Suppressor macrophage treated with lipopolysaccharide for 4 hours (primary cell): ENCODE measurements at places on chromosomes 3 and 15.
A peak's percentile ranks its signal among the peaks of the same experiment; 100 is the strongest.

- DNase-seq = peak; percentile 90
Measured at GRCh38 chr15:59174835-59175831, 31.5 kb upstream of the LDHAL6B start.

DNA sequence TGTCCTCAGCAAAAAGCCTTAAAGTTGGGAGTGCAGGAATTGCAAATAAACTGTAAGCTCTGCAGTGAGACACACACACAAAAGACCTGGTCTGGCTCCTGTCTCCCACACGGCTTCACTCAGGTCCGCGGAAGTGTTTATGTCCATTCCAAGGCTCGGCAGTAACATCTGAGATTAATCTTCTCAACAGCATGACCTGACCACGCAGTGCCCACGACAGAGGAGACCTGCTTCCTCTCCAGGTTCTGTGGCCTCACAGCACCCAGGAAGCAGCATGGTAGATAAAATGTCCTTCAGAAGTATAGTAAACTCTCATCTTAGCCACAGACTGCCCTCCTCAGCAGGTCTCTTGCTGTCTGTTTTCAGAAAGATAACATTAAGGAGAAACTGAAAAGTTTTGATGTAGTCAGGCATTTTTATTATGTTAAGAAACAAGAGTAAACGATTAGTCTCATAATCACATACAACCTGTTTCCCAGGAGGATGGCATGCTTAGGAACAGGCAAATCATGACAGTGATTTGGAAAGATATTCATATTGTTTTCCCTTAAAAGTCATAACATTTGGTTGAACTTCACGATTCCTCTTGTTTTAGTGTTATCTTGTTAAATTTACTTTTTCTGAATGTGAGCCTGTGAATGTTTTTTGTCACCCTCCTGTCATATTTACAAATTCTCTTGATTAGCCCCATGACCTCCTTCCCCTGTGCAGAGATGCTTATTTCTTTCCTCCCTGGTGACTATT lies 34.6 kb downstream of the CD200R1L start:
- no peak for DNase-seq

- DNase-seq = peak; percentile 50
Measured at GRCh38 chr3:36944012-36944640, 728 bp downstream of the TRANK1 start.

- DNase-seq = no peak
Measured at GRCh38 chr15:23518104-23518503, 47.4 kb upstream of the MKRN3 start.

GRCh38 chr3:42608581-42608980 lies 8.1 kb downstream of the NKTR start:
- DNase-seq = no peak

GRCh38 chr15:78454992-78455391 lies 17.0 kb downstream of the IREB2 start:
- DNase-seq = peak; percentile 72

- DNase-seq = no peak
Measured at GRCh38 chr3:32186876-32187275, 51.6 kb upstream of the CMTM8 start.

GRCh38 chr3:30042916-30043555 lies 563.4 kb upstream of the TGFBR2 start:
- DNase-seq = no peak

DNA sequence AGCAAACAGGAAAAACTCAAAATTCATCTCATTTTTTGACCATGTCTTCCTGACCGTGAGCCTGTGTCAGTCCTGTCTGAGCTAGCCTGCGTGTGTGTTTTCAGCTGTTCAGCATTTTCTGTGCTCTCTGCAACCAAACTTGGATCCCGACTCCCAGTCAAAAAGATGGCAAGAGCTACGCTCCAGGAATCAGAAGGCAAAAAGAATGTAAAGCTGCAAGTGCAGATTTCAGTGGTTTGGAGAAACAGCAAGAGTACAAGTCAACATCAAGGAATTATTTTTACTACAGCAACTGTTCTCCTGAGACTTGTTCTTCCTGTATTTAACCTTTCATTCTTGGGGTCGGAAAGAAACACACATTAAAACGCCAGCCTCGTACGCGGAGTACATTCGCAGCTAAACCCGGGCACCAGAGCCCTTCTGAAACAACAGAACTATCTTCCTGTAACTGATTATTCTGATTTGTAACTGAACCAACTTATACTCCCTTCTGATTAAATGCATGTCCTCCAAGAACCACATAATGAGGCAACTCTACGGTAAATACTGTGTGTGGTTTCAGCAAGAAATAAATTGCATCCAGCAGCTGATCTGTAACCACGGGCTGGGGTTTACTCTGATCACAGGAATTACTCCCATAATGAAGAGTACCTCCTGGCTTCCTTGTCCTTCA lies 107.4 kb downstream of the LRIG1 start:
- DNase-seq = no peak

- DNase-seq = no peak
Measured at GRCh38 chr3:191783024-191783423, 322.1 kb downstream of the PYDC2 start.

DNA sequence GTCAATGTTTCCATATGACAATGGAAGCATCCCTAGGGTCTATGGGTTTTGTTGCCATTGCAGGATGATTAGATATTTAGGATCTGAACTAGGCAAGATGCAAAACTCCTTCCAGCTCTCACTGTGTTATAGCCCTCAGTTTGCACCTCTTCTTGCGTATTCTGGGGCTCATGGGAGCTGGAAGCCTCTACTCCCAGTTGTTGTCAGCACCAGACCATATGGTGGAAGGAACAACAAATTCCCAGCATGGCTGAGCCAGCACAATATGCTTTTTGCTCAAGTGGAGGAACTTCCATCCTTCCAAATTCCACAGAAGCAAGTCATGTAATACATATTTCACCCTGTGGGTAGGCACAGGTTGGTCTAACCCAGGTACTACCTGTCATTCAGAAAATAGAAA lies 18.5 kb upstream of the CTXND1 start:
- no peak for DNase-seq

GRCh38 chr15:84772467-84772866 lies 24.1 kb downstream of the ZNF592 start:
- peak; percentile 32 for DNase-seq

GRCh38 chr3:42403737-42404136 lies 6.7 kb downstream of the LYZL4 start:
- DNase-seq = no peak

DNA sequence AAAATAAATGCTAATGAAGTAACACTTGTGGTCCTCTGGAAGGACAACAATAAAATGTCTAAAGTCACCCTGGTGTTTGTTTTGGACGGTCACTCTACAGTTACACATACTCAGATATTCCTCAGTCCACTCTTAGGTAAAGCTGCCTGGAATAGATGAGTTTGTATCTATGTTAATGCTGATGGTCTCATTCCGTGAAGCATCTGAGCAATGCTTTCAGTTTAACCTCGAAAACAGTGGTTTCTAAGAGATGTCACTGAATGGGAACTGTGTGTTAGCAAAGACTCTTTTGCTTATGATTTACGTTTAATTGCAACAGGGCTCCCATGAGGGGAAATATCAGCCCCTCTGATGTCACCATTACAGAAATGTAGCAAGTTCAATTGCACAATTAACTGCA lies 49.1 kb downstream of the FBN1 start:
- DNase-seq = peak; percentile 68

DNA sequence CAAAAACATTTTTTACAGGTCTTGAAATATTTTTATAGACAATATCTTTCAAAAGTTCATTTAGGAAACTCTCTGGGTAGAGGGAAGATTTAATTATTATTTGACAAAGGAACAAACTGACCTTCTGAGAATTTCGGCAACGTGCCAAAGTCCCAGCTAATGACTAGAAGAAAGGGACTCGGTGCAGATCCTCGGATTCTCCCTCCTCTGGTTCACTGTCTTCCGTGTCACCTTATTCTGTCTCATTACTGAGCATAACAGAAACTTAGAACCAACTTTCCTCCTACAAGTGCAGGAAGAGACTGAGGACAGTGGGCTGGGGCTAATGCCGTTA lies 339.1 kb downstream of the MECOM start:
- DNase-seq = no peak

DNA sequence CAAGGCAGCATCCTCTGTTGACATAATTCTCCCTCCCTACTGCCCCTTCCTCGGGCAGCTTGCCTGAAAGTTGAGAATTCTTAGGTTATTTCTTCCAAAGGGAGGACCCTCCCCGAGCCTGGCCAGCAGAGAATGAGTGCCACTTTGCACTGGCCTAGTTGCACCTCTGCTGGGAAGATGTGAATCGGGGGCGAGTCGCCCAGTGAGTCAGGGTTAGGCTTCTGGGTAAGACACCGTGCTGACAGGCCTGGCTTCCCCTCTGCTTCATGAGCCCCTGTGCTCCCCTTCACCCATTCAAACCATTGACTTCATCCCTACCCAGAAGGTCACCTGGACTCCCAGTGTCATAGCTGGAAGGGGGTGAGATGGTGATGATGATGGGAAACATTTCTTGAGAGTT lies 82.3 kb downstream of the AAGAB start:
- DNase-seq = no peak

DNA sequence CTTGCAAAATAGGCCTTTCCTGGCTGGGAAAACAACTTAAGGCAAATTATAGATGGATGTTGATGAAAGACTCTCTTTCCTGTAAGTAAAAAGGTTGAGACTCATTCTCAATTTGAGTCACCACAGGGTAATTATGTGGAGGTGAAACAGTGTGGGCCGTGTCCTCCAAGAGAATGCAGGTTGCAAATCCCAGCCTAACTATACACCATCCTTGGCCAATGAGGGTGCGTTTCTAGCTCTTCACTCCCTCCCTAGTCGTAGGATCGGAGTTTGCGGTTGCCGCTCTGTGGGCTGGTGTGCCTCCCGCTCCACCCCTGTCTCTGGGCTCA lies 259.9 kb downstream of the PLCL2 start:
- DNase-seq = no peak

- peak; percentile 70 for DNase-seq
Measured at GRCh38 chr15:79943820-79944219, 27.2 kb downstream of the BCL2A1 start.

DNA sequence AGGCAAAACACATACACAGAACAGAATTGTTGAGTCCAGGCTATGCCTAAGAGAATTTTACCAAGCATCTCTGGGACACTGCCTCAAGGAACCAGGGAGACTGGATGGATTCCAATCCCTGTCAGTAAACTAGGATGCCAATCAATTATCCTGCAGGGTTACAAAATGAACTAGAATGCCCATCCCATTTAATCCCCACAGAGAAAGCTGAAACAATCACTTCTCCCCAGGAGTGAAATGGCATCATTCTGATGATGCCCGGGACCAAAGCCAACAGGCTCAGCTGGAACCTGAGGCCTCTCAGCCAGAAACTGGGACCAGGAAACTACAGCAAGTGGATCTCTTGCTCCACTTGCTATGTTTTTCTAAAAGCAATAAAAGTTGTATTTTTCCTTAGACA lies 130.0 kb upstream of the TJP1 start:
- DNase-seq = no peak

GRCh38 chr15:45454814-45455213 lies 67.7 kb downstream of the SLC30A4 start:
- DNase-seq = peak; percentile 98

GRCh38 chr3:185420762-185421161 lies 57.8 kb downstream of the MAP3K13 start:
- peak; percentile 43 for DNase-seq

GRCh38 chr3:24220859-24221657 lies 273.6 kb downstream of the THRB start:
- DNase-seq = no peak

- no peak for DNase-seq
Measured at GRCh38 chr3:139617672-139618268, 60.0 kb downstream of the NMNAT3 start.

- DNase-seq = peak; percentile 53
Measured at GRCh38 chr3:47635536-47635935, 56.9 kb upstream of the CSPG5 start.

GRCh38 chr3:24154781-24155180 lies 209.7 kb downstream of the NR1D2 start:
- no peak for DNase-seq

DNA sequence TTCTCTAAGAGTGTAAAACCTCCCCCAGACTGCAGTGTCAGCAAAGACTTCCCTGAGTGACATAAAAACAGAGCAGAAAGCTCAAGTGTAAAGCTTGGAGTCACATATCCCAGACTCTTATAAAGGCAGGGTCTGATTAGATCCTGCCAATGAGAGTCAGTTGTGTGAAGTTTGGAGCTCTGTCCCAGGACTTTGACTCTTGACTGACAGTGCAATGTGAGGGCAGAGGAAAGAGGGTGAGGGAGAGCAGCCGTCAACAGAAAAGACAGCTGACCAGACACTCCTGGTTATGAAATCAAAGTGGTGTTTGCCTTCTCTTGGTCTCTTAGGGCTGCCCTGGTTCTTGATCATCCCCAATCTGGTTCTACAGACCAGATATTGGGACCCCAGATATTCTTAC lies 393.2 kb downstream of the ERC2 start:
- no peak for DNase-seq

DNA sequence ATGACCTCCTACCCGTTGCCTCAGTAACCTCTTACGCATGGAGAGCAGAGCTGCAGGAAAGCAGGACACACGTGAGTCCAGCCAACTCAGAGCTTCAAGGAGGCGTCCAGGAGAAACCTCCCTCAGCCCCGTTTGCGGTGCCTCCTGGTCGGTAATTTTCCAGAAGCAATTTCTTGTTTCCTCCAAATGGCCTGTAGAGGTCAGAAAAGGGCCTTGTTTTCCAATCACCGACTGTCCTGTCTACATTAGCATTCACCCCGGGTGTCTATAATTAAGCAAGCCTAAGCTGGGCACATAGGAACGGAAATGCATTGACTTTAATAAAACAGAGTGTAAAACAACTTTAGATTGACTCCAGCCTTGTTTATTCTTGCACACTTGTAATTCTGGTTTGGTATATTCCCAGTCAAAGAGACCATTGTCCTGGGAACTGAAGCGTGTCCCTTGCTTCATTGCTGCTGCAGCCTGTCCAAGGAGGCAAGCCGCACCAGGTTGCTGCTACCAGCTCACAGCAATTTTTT lies 836.2 kb downstream of the AGBL1 start:
- peak; percentile 6 for DNase-seq

- DNase-seq = peak; percentile 43
Measured at GRCh38 chr15:72342385-72342784, 22.4 kb upstream of the CELF6 start.

DNA sequence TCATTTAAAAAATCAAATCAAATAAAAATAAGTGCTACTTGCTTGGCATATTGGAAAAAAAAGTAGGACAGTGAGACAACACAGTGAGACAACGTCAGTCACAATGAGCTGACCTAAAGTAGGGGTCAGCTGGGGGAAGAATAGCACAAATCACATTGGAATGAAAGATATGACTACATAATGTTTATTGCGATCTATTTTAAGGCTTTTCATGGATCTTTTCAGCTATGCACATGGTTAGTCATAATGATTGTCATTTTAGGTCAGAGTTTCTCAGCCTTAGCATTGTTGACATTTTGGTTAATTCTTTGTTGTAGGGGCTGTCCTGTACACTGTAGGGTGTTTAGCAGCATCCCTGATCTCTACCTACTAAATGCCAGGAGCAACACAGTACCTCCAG lies 44.5 kb downstream of the CMSS1 start:
- no peak for DNase-seq

DNA sequence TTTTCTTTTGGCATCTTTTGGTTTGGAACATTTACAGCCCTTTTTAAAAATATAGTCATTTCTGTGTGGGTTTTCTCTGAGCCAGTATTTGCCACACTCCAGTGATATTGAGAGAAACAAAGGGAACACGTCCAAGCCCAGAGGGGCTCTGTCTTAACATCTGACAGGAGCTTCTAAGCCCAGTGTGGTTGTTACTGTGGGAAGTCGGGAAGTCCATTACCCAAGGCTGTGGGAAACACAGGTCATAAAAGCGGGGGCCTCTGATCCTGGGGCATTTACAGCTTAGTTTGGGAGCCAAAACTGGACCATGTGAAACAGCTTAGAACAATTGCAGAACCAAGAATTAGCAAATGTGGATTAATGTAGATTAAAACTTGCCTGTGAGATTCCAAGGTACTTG lies 123.0 kb downstream of the PTPRG start:
- no peak for DNase-seq
